ENCODE measurements at places on chromosomes 13 and 19.

DNA sequence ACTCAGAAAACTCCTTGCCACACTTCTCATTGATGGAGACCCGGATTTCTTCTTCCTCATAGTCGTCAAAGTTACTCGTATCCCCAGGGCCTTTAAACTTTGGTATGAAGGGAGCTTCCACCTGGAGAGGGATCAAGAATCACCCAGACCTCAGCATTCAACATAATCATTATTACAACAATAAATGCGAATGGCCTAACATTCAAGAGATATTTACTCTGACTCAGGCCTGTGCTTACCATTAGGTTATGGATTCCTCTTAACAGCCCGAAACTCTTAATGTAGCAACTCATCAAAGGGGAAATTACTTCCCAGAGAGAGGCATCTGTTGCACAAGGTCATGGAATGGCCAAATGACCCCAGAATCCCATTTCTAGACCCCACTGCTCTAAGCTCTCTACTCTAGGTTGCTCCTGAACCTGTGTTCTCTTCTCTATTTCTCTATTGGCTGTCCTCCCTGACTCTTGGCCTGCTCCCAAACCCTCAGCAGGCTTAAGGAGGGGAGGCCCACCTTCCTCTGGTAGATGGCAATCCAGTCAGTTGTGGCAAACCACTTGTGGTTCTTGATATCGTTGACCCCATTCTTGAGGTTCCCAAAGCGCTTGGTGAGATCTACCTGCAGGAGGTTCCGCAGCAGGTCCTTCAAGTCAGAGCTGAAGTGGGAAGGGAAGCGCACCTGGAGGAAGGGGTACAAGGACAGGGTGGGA lies 2.7 kb upstream of the SAMD1 start:
- no peak for DNase-seq

- no peak for DNase-seq
These were observed 892.9 kb downstream of the EFNB2 start for GRCh38 chr13:105642511-105642958.

- no peak for DNase-seq
These were observed 27.5 kb upstream of the KL start for GRCh38 chr13:32988608-32989289.

GRCh38 chr19:7104747-7105447 lies 35.4 kb downstream of the ZNF557 start:
- no peak for DNase-seq
